ENCODE measurements at places on chromosomes 7 and 10.

DNA sequence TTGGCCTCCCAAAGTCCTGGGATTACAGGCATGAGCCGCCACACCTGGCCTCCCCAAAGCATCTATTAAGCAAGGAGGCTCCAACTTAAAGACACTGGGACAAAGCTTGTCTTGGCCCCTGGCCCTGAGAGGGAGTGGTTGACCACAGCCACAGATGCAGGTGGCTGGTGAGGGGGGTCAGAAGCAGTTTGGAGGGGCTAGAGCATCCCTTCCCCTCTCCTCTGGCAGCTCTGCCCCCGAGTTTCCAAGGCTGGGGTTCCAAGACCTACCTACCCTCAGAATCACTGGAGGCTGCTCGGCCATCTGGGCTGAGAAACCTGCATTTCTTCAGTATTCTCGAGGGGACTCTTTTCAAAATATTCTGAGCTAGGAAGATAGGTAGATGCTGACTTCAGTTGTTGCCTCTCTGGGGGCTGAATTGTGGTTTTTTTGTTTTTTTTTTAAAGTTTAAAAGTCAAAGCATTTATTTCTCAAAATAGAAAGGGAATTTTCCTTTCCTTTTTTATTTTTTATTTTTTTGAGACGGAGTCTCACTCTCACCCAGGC is 32.6 kb downstream of the DDIT4 start:
- DNase-seq, result no peak

DNA sequence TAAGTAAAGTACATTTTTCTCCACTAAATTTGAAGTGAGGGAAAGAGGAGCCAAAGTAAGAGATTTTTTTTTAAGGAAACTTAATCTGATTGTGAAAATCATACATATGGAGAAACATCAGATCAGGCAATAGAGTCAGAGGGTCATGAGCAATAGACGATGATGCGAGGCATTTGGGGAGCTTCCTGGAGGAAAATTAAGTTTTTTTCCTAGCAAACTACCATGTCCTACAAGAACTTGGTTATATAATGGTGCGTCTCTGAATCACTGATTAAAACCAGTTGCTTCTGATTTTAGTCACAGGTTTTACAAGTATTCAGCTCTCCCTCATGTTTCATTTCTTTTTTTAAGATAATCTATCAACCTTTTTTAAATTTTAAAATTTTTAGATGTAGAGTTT is 52.1 kb upstream of the MTURN start:
- no peak for DNase-seq

DNA sequence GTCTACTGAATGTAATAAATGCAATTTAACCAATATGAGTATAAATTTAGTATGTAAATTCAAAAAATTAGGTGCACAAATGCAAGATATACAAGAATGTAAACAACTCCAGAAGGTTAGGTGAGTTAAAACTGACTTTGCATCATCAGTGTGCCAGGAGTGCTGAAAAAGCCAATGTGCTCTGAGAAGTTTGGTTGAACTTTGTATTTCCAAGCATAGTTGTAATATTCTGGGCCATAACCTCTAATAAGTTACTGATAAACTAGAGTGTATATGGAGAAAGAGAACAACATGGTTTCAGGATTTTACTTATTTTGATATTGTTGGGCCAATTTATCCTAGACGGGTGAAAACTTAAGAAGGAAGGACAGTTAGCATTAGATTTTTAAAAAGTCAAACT is 876.9 kb upstream of the GHITM start:
- no peak for DNase-seq

- DNase-seq, result no peak
These were observed 9.0 kb downstream of the ADCK2 start for GRCh38 chr7:140681766-140682165.

DNA sequence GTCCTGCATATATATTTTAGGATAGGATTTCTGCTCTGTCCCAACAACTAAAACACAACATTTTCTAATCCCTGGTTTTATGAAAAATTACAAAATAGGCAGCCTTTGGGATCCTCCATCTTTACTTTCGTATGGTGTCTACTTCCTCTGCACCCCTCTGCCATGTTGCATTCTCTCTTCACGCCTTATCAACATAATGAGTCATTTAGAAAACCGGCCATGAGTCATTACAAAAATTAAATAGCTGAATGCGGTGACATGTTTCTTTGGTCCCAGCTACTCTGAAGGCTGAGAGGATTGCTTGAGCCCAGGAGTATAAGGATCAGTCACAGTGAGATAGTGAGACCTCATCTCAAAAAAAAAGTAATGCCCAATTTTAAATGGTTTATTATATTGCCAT is 148.1 kb upstream of the CELF2 start:
- DNase-seq, result no peak

DNA sequence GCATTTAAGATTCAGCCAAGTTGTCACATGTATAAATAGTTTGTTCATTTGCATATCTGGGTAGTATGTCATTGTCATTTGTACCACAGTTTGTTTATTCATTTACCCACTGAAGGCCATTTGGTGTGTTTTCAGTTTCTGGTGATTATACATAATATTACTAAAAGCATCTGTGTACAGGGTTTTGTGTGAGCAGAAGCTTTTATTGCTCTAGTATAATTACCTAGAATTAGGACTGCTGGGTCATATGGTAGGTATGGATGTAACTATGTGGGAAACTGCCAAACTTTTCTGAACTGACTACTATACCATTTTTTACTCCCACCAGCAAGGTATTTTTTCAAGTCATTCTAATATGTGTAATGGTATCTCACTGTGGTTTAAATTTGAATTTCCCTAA is 584.0 kb upstream of the GHITM start:
- no peak for DNase-seq

- no peak for DNase-seq
These were observed 47.7 kb downstream of the HABP2 start for GRCh38 chr10:113600569-113600968.

DNA sequence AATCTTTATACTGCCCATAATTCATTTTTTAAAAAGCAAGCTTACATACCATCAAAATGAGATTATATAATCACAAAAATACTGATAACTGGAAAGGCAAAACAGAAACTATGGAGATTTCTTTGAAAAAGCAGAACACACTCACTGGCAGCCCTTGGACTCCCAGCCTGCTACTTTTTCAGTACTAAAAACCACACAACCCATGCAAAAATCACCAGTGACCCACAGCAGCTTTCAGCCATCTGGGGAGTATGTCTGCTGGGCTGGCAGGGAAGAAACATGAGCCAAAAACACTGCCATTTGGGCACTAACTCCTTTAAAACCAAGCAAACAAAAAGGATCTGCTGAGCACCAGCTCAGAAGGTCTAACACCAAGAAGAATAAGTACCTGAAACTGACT is 80.0 kb upstream of the DDC start:
- DNase-seq, result no peak

GRCh38 chr7:96649981-96650380 is 59.7 kb downstream of the SEM1 start:
- DNase-seq, result no peak

All from upper lobe of left lung (tissue), 6 donors.